ENCODE measurements at places on chromosomes 16 and 17.

GRCh38 chr16:62029947-62030346, 6.3 kb downstream of the CDH8 start:
- DNase-seq = no peak

GRCh38 chr16:85704900-85705846, 16.4 kb upstream of the GINS2 start:
- no peak for DNase-seq

DNA sequence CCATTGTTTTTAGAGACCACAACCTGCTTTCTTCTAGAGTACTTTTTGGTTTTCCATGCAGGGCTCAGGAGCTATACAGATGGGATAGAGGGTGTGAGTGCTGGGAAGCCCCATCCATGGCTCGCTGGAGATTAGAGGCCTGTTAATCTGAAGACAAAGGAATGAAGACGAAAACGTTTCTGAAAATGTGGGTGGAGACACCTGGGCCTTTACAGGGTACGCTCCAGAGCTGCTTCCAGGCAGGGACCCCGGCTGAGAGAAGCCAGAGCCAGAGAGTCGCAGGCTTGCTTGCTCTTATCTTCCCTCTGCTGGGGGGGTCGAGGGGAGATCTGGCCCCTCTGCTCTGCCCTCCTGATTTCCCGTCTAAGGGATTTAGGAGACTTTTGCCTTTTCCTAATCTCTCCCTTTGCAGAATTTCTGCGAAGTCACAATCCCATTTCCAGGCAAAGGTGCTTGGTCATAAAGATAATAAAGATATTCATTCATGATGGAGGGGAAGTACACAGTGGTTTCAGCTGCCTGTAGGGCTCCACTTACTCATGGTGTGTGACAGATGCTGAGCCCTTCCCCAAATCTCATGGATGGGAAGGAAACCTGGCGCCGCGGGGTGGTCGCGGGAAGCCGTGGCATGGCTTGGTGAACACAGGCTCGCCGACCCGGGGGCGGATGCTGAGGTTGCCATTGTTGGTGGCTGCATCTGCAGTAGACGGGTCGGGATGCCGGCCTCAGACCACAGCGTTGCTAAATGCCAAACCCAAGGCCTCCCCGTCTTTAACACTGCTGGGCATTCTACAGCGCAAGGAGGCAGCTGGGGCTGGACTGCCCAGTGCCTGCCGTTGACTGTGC, 4.8 kb upstream of the SOCS3 start:
- DNase-seq = no peak

DNA sequence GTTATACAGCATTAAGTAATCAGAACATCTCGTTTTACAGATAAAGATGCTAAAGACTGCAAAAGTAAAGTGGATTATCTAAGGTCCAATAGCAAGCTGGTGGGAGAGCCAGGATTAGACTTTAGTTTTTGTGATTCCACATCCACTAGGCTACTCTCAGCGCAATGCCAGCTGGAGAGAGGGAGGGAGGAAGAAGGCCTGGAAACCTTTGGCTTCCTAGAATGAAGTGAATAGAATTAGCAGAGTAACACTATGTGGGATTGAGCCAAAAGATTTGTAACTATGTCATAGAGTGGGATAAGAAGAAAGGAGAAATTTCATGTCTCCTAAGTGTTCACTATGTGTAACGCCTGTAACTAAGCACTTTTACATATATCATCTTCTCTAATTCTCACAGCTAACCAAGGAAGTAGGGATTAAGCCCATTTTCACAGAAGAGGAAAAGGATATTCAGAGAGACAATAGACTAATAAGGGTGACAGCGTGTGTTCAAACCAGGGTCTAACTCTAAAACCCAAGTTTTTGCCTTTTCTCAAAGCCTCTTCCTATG, 25.4 kb upstream of the NSRP1 start:
- no peak for DNase-seq

- DNase-seq = no peak
Measured at GRCh38 chr16:15773968-15774367, 82.9 kb downstream of the MYH11 start.

GRCh38 chr17:57038486-57038885, 46.6 kb upstream of the AKAP1 start:
- no peak for DNase-seq

GRCh38 chr17:66764506-66764905, 70.4 kb upstream of the CACNG5 start:
- no peak for DNase-seq

- DNase-seq = no peak
Measured at GRCh38 chr17:75680431-75680830, 13.3 kb downstream of the SAP30BP start.

DNA sequence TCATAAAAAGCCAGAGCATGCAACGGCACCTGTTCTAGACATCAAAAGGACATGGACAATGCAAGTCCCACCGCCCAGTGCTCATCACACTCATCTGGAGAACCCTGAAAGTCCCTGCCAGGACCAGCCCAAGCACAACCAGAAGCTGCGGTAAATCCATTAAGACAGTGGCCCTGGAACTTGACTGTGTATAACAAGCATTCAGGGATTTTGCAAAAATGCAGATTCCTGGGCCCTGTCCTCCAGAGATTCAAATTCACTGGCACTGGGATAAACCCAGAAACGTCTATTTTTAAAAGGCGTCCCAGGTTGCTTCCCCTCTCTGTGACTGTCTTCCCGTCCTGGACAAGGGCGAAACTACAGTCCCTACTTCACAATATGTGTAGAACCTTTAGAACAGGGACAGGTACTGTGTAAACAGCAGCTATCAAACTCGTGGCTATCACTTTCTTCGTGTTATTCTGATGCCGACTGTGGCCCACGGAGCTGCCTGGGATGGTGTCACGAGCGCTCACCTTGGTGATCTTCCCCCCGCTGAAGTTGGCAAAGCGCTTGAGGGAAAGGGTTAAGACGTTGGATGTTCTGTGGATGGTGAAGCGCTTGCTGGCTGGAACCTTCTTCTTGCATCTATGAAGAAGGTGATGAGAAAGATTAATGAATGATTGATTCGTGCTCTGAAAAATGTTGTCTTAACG, 22.3 kb downstream of the USP36 start:
- no peak for DNase-seq

- DNase-seq = no peak
Measured at GRCh38 chr17:9290226-9290613, 268.9 kb downstream of the NTN1 start.

- DNase-seq = no peak
Measured at GRCh38 chr16:3601614-3602319, 9.6 kb downstream of the SLX4 start.

DNA sequence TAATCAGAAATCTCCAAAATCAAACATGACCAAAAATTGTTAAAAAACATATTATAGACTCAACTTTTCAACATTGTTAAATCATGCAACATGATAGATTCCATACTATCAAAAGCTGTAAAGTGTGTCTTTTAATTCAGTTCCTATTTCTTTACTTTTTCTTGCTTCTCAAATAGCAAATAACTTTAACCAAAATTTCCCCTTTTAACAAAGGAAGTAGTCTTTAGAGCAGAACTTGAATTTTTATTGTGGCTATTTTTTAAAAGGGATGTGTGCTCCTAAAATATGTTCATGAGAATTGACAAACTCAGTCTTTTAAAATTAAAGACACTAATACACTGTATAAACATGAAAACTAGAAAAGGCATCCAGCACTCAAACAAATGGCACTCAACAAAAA, 49.1 kb downstream of the SPAG9 start:
- DNase-seq = no peak

DNA sequence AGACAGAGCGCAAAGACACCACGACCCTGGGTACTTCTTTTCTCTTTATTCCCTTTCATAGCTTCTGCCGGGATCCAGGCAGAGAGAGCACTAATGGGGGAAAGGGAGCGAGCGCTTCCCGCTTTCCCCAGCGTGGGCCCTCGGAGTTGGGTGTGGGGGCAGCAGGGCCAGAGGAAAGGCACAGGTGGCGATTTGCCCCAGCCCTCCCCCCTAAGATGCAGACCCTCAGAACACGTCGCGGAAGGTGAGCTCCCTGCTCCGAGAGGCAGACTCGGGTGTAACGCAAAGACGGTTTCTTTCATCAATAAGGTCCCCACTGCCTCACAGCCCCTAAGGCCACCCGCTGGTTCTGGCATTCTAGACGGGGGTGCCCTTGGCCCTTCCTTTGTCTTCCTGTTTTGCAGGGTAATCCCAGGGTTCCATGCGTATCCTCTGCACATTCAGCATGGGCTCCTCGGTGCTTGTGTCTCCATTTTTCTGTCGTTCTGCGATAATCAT, 570 bp upstream of the NME3 start:
- DNase-seq = no peak

Measured in stimulated activated CD8-positive, alpha-beta memory T cell treated with anti-CD3 and anti-CD28 coated beads, Interleukin-4, amount 100 ng/mL, for 4 hours (primary cell).